ENCODE measurements at places on chromosomes 11 and 22.

DNA sequence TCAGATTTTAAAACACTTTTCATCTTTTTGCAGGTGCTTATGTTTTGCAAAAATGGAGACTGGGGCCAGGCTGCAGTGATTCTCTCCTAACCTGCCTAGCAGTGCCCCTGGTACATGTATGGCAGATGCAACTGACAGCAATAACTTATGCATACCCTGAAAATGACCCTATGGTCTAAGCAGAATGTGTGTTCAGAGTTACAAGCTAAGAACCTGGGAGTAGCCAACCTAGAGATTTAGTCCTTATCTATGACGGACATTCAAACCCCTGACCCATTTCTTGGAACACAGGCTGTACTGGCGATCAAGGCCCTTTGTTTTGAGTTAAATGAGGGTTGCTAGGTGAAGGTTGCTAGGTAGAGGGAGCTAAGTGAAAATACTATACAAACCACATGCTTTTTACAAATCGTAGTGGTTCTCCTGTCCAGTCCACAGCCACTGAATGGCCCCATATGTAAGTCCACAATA lies 184.9 kb upstream of the SESN3 start:
- DNase-seq, result no peak

DNA sequence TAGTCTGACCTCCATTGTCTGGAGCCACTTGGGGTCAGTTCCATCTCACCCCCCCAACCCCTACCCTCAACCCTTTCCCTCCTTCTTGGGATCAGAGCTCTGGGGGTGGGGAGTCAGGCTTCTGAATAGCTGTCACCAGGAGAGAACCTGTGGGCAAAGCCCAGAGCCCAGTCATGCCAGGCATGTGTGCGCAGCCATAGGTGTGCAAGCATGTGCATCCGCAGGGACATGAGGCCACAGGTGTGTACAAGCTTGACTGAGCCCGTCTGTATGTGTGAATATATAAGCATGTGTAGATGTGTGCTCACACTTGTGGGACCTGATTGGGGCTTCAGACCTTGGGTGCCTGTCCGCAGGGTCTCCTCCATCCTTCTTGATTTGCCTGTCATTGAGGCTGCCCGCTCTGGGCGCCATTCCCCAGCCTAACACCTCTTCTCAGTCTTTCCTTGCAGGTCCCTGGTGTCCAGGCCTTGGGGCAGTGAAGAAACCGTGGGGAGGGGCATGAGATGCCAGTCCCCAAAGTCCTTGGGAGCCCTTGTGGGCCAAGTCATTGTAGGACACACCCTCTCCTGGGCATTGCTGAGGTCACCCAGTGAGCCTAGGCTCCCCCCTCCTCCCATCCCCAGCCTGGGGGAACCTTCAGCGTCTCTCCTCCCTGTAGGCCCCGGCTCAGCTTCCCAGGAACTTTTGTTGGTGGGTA lies 9.0 kb downstream of the ATG16L2 start:
- no peak for DNase-seq

DNA sequence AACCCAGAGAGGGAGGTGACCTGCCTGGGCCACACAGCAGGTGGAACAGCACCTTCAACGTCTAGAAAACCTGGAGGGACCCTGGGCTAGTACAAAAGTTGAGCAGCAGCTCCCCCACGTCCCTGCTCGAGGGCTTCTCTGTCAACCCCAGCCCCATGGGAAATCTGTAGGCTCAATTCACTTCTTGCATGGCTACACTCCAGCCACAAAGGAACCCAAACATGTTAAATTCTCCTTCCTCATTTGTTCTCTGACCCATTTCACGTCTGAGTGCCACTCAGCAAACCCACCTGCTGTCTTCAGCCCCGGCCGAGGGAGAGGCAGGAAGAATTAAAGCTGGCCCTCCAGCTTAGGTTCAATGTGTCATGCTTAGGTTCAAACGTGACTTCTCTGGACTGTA lies 418.5 kb downstream of the MIAT start:
- DNase-seq, result no peak

DNA sequence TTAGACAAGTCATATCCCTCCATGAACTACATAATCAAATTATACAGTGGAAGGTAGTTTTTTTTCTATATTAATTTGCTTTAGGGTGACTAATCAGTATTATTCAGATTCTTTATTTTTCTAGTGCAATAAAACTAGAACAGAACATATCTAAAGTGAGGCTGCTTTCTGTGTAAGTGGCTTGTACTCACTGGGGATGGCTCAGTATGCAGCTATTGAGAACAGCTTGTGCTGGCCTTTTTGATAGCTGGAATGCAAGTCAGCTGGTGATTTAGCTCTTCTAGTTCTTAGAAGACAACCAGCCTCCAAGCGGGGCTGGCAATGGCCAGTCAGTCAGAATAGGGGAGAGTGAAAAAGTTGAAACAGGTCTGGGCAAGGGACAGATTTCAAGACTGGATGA lies 119.4 kb downstream of the BLID start:
- DNase-seq, result no peak

- DNase-seq, result no peak
These were observed 1790.8 kb downstream of the LRRC4C start for GRCh38 chr11:39668640-39669039.

DNA sequence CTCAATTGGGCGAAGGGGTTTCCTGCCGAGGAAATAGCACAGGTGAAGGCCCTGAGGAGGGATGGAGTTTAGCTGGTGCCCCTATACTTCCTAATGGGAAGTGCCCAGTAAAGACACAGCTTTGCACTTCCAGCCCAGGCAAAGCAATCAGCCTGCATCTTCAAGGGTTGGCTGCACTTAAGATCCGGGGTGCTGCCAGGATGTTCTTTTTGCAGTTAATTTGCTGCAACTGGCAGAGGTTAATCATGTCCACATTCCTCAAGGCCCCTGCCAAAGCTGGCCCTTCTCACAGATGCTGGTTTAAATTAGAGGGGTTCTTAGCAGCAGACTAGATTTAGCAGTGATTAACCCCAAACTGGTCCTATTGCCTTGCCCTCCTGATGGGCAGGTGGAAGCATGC lies 137.7 kb upstream of the NAV2 start:
- no peak for DNase-seq

GRCh38 chr11:60175860-60176275 lies 7.0 kb downstream of the MS4A6A start:
- no peak for DNase-seq

DNA sequence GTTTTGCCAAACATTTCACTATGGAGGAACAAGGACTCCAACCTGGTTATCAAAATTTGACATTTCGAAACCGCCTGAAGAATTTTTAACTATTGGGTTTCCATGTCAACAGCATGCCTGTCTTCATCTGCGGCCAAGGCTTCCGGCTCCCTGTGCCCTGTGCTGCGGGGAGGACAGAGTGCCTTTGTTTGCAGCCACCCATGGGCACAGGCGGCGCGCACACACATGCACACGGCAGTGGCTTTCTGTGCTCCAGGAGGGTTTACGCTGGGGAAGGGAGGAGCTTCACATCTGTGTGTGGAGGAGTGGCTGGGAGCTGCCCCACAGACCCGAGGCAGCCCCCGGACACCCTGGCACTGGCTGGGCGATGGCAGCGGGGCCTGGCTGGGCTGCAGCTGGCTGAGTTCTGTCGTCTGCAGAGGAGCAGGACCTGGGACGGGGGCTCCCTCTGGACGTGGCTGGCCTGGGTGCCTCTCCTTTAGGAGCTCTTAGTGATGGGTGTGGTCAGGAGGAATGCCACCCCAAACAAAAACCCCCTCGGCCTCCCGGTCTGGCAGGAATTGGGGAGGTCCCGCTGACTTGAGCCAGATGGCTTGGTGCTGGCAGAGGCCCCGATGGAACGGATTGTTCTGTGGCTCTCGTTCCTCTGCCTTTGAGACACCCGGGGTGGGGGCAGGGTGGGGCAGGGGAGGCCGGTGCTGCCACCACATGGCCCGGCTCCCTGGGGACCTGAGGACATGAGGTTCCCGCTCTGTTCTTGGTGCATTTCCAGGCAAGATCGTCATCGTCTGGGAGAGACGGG lies 1290.9 kb downstream of the BRD1 start:
- DNase-seq, result peak; percentile 2

DNA sequence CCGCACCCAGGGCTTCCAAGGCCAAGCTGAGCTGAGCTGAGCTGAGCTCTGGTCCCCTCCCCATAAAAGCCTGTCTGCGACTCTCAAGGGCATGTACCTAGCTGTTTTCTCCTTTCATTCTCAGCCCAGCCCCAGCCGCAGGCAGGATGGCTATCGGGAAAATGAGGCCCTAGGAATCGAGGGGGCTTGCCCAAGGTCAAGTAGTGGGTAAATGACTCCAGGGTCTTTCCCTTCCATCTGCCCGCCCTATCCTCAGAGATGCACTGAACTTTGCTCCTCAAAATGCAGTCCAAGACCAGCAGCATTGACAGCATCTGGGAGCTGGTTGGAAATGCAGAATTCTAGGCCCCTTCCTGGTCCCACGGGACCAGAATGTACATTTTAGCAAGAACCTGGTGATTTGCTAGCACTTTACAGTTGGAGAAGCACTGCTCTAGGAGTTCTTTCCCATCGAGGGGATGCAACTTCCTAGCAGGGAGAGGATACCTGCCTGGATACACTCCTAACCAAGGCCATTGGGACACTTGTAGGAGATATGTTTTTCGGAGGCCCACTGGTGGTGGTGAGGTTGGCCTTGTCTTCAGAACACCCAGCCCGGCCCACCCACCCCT lies 43.2 kb upstream of the ACCSL start:
- no peak for DNase-seq

DNA sequence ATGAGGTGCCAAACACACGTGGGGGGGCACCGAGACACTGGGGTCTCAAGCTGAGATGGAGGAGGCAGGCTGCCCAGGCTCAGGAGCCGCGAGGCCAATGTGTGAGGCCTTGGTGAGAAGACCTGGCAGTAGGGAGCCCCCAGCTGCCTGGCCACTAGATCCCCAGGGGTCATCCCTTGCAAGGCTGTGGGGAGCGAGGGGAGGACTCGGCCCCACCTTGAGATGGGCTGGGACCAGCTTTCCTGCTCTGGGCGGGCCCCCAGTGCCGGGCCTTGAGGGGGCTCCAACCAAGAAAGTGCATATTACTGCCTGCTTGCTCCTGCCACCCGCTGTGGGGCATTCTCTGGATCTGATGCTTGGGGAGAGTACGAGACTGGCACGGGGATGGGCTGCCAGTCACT lies 107.0 kb downstream of the CTTN start:
- no peak for DNase-seq

DNA sequence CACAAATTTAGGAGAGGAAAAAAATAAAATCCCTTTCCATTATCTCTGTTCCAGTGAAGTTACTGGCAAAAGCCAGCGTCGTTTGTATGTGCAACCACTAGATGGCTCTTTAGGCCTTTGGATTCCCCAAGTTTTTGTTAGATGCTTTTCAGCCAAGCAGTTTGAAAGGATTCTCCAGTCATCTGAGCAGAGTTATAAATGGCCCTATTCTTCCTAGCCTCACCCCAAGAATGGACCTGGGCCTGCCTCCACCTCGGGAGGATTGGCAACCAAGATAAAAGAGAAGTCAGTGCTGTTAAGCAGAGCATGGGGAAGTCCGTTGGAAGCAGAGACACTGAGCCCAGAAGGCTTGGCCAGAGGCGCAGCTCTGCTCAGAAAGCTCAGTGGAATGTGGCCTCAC lies 15.4 kb downstream of the FAM181B start:
- DNase-seq, result peak; percentile 31

GRCh38 chr11:63845303-63845702 lies 6.4 kb downstream of the MARK2 start:
- peak; percentile 82 for DNase-seq

GRCh38 chr11:66548774-66549630 lies 2.3 kb downstream of the ACTN3 start:
- DNase-seq, result no peak

DNA sequence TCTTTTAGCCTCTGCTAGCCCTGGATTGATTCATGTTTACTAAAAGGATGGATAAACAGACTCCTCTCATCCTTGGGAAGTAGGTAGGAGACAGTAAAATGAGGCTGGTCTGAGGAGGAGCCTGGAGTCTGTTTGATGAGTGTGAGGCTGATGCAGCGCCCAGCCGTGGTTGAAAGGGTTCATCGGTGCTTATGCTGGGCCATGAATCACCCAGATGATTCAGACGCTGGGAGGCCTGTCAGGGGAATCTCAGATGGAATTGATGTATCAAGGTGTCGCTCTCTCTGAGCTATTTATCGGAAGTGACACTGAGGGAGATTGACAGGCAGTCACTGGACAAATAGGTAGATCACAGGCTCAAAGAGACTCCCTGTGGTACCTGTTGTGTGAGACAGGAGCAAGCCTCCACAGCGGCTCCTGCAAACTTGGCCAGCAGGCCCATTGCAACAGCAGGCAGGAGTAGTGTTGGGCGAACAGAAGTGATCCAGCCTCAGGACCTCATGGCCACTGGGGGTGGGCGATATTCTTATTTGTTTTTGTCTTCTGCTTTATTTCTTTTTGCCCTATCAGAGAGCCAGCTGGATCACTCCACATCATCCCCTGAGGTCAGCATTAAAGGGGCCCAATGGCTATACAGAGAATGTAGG lies 109.9 kb upstream of the CADM1 start:
- DNase-seq, result peak; percentile 88

GRCh38 chr11:5624489-5625279 lies at the start of gene TRIM34:
TSS of gene TRIM34 (plus strand) at chr11:5625001. CDS start at chr11:5632332, 7,331 bp downstream.
- peak; percentile 64 for DNase-seq

GRCh38 chr22:25067851-25068421 lies 115.4 kb downstream of the KIAA1671 start:
- no peak for DNase-seq

- DNase-seq, result no peak
These were observed 91.7 kb downstream of the TENM4 start for GRCh38 chr11:79348976-79349682.

DNA sequence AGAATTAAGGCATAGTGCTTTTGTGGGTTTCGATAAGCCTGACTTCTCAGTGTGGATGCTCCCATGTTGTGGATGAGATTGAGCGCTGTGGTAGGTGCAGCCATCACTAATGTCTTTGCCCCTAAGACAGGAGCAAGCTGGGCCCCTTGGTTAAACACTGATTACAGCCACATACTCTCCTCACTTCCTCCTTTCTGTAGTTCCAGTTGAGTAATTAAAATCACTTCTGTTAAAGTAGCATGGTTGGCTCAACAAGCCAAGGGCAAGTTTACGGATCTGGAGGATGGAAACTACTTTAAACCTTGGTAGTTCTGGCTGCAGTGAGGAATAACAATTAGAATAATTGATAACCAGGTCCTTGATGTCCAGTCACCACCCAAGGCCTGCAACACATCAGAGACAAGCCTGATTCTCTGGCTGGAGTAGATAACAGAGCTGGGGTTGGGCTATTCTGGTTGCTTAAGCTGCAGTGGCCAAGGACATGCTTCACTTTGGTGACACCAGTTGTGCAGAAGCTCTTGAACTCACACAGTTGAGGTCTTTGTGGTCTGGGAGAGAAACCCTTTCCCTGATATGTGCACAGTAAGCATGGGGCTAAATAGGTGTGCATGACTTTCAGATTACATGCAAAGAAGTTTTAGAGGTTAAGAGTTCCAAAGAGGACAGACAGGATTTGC lies 81.3 kb downstream of the KIRREL3 start:
- no peak for DNase-seq

Data from fibroblast of skin of right biceps (primary cell).